Neural crest cell (in vitro differentiated cells): ENCODE measurements at places on chromosomes 2 and 18. TPM values are rescaled to one million over a fixed set of nuclear protein-coding genes. Genes with fewer than 3 reads are reported as not detected.

DNA sequence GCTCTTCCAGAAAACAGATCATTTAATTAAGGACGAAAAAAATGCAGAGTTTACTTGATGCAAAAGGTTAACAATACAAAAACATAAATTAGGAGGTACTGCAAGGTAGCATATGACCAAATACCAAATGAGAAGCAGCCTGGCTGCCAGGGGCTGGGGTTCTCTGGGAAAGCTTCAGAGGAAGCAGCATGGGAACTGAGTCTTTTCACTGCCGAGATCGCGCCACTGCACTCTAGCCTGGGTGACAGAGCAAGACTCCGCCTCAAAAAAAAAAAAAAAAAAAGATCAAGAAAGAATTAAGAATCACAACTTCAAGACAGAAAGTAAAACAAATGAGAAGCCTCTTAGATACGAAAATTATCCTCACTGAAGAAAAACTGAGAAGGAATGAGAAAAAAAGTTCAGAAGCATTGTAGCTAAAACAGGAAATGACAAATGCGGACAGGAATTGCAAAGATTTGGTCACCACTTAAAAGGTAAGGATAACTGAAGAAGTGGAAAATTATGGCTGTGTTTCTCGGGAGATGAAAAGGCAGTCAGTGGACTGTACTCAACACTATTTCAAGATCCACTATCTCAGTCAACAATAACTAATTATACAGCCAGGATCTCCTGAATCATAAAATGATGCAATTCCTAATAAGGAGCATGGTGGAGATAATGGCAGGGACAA lies 4.3 kb downstream of the SEPTIN10 start:
- H3K4me1 ChIP-seq, result peaks cover 64% of the 10 kb centered on the region
- peak overlapping the region; percentile 71 for H3K27ac ChIP-seq
- DNase-seq, result no peak
- peaks cover 3% of the 10 kb centered on the region for H3K27me3 ChIP-seq
- peak overlapping the region; percentile 68 for H3K4me3 ChIP-seq

DNA sequence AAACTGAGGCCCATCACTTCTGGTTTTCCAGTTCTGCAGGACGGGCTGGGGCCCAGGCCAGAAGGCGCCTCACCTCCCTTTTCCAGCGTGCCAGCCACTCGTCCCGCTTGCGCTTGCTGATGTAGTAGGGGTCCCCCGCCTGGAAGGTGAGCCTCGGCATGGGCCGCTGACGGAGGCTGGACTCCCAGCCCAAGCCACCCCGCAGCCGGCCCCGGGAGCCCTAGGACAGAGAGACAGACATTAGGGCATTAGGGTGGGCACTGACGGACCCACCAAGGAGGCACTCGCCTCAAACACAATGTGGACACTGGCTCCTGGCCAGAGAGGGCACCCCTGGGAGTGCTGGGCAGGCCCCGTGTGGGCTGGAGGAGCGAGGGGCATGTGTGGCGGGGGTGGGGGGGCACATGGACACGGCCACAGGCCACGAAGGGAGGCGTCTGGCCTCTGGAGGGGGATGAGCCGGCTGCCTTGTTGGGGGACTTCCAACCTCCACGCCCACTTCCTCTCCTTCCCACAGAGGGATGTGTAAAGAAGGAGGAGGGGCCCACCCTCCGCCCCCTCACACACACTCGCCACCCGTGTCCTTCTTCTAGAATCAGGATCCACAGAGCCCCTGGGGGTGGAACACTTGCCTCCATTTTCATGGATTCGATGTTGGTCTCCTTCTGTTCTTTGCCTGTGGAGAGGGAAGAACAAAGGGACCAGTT lies 66.7 kb downstream of the DNMT3A start:
- H3K27me3 ChIP-seq, result peaks cover 3% of the 10 kb centered on the region
- H3K4me1 ChIP-seq, result peaks cover 22% of the 10 kb centered on the region
- H3K27ac ChIP-seq, result peak overlapping the region; percentile 57
- peaks cover 5% of the 10 kb centered on the region for H3K36me3 ChIP-seq

DNA sequence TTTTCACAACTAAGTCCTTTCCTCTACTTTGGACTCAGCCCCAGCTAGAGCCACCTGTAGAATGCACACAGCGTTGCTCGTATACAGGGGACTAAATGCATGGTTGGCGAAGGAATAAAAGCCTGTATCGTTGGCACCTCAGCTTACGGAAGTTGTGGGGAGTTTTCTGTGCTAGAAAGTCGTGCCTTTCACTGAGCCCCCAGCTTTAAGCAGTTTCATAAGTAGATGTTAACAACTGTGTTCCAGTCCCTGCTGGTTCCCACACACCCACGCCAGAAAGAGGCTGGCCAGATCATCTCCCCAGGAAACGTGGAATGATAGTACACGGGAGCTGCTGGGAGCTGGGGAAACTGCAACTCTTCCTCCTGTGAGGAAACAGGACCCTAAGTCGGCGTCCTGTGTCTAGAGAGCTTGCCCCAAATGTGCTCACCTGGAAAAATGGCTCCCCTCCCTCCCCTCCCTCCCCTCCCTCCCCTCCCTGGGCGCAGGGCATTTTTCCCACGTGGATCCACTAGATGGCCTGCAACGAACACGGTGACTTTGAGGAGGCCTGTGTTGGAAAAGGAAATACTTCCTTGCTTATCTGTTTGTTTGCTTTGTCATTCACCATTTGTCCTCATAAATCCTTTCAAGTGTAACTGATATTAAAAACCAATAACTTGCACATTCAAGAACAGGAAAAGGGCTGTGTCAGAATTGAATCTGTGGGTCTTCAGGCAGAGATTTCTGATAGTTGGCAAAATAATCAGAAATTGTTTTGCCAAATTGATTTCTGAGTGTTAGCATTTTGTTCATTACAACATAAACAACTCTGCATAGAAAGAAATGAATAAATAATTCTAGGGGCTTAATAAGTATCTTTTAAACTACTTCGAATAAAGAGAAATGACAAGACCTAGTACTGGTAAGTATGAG lies 43.9 kb upstream of the RFX8 start:
- H3K27ac ChIP-seq, result peak overlapping the region; percentile 6
- no peaks in the 10 kb centered on the region for H3K36me3 ChIP-seq
- peak; percentile 5 for DNase-seq
- H3K4me3 ChIP-seq, result no peak overlapping the region

- DNase-seq, result no peak
- H3K4me3 ChIP-seq, result no peak overlapping the region
- H3K4me1 ChIP-seq, result peaks cover 27% of the 10 kb centered on the region
- H3K36me3 ChIP-seq, result no peaks in the 10 kb centered on the region
Measured at GRCh38 chr2:122100346-122100745, 344.9 kb downstream of the TSN start.

DNA sequence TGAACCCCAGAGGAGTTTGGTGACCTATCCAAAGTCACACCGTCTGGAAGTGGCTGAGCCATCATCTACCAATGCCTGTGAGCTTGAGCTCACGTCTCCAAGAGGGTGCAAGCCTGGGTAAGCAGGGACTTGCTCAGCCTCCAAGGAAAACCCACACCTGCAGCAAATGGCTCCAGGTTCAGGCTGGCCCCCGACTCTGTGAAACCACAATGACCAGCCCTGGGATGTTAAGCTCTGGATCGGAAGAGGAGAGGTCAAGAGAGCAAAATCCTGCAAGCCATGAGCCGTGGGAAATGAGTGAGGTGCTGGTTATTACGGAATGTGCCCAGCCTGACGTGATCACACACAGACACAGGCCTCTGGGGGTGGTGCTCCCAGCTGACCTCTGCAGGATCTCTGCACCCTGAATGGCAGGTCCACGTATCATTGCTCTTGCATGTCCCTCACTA lies 94.1 kb upstream of the OTOS start:
- H3K27ac ChIP-seq, result no peak overlapping the region
- no peaks in the 10 kb centered on the region for H3K36me3 ChIP-seq
- H3K27me3 ChIP-seq, result peaks cover 7% of the 10 kb centered on the region
- H3K4me3 ChIP-seq, result no peak overlapping the region
- H3K4me1 ChIP-seq, result peaks cover 11% of the 10 kb centered on the region
- DNase-seq, result no peak

DNA sequence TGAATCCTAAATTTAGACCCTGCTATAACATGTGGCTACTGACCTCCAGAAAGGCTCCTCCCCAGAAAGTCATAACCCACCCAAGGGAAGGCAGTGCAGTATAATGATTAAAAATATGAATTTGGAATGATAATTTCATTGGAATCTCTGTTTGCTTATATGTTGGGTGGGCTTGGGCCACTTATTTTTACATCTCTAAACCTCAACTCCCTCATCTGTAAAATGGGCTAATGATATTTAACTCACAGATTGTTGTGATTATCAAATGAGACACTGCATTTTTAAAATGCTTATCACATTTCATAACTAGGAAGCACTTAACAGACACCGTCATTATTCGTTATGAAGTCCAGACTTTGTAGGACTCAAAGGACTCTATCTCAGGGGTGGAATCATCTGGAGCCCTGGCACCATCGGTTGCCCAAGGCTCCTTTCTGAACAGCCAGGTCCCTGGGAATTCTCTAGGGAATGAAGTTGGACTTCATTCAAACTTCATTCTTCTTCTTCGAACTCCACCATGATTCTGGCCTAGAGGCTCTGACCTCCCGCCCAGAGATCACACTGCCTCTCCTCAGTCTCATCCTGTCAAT lies 33.1 kb upstream of the RMDN2 start:
- H3K4me3 ChIP-seq, result no peak overlapping the region
- peaks cover 5% of the 10 kb centered on the region for H3K4me1 ChIP-seq
- no peak overlapping the region for H3K27ac ChIP-seq
- H3K27me3 ChIP-seq, result peaks cover 3% of the 10 kb centered on the region

DNA sequence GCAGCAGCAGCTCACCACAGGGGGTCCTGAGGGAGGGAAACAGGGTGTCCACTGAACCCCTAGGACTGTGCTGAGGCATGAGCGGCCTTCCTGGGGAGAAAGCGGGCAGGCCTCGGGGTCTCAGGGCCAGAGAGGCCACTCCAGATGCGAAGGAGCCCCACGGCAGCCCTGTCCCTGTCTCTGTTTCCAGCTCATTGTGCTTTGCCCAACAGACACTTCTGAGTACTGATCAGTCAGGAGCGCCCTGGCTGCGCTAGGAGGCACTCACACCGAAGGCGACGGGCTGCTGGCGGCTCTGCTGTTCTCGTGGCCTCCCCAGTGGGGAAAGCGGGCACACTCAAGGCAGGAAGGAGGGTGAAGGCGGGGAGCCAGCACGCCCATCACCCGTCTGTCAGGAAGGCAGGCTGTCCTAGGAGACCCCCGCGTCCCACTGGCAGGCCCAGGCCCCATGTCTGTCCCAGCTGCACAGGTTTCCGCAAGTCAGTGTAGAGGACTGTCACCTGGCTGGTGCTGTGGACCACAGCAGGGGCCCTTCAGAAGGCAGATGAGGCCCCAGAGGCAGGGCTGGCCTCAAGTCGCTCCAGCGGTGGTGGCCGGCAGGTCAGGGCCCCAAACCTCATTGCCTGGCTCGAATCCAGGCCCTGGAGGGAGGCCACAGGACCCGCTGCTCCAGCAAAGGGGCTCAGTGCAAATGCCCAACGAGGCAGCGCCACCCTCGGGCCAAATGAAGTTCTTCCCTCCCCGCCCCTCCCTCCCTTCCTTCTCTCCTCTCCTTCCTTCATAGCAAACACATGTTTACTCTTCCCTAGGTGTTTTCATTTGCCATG lies 6.8 kb downstream of the ESPNL start:
- no peaks in the 10 kb centered on the region for H3K36me3 ChIP-seq
- no peaks in the 10 kb centered on the region for H3K27me3 ChIP-seq
- no peak for DNase-seq
- H3K4me3 ChIP-seq, result no peak overlapping the region

GRCh38 chr18:77105028-77105427 lies 27.6 kb downstream of the MBP start:
- H3K4me3 ChIP-seq, result no peak overlapping the region
- peaks cover 28% of the 10 kb centered on the region for H3K4me1 ChIP-seq
- peaks cover 7% of the 10 kb centered on the region for H3K27me3 ChIP-seq
- DNase-seq, result no peak
- H3K27ac ChIP-seq, result no peak overlapping the region
- H3K36me3 ChIP-seq, result no peaks in the 10 kb centered on the region

The ANKRD62 gene
- total RNA-seq, result not detected in 2 replicates

The MLPH gene
- total RNA-seq, result not detected in 2 replicates

The ANXA4 gene
- total RNA-seq, result 4.9 and 6.6 TPM in 2 replicates

The PUM2 gene
- 110 and 113 TPM in 2 replicates for total RNA-seq

The RIT2 gene
- not detected in 2 replicates for total RNA-seq

The TGFA gene
- total RNA-seq, result 1.1 and 1.4 TPM in 2 replicates

The CD8B2 gene
- total RNA-seq, result not detected in 2 replicates
